ENCODE measurements at places on chromosomes 12 and 14. TPM values are rescaled to one million over a fixed set of nuclear protein-coding genes. Genes with fewer than 3 reads are reported as not detected.

Gene P2RX2
- not detected for total RNA-seq

Gene KCNH3
- total RNA-seq, result under 0.01 TPM

Gene RIPK3
- not detected for total RNA-seq

Gene CABP1
- 4.2 TPM for total RNA-seq

Gene PAH
- total RNA-seq, result not detected

Gene SPIC
- total RNA-seq, result not detected

Gene LRFN5
- total RNA-seq, result 5.6 TPM

Gene TAS2R8
- total RNA-seq, result not detected

Gene ACADS
- total RNA-seq, result 3.0 TPM

Gene SIX1
- total RNA-seq, result 0.05 TPM

Measured in smooth muscle cell of the umbilical artery (primary cell).